ENCODE measurements at places on chromosomes 2 and 18. TPM values are rescaled to one million over a fixed set of nuclear protein-coding genes. Genes with fewer than 3 reads are reported as not detected.

MC2R gene
- under 0.01 TPM for total RNA-seq

KCNS3 gene
- not detected for total RNA-seq

PROC gene
- 0.84 TPM for total RNA-seq

IHH gene
- total RNA-seq = 0.10 TPM

LINC00305 gene
- total RNA-seq = not detected

SEMA4C gene
- total RNA-seq = 7.5 TPM

ALPG gene
- total RNA-seq = not detected

GAL3ST2 gene
- total RNA-seq = 2.5 TPM

PAX3 gene
- 0.21 TPM for total RNA-seq

MOGAT1 gene
- not detected for total RNA-seq

CFC1 gene
- not detected for total RNA-seq

GPR39 gene
- total RNA-seq = not detected

ITGB6 gene
- total RNA-seq = not detected

MREG gene
- 1.9 TPM for total RNA-seq

TEKT4 gene
- not detected for total RNA-seq

ZNF396 gene
- 0.52 TPM for total RNA-seq

GALNT5 gene
- total RNA-seq = under 0.01 TPM

CCDC85A gene
- not detected for total RNA-seq

ANKRD30BL gene
- not detected for total RNA-seq

FAM110C gene
- total RNA-seq = 0.52 TPM

ACMSD gene
- total RNA-seq = not detected

ACADL gene
- not detected for total RNA-seq

PPP1R1C gene
- total RNA-seq = not detected

ARHGEF33 gene
- total RNA-seq = under 0.01 TPM

CCDC102B gene
- total RNA-seq = 4.1 TPM

KLHL30 gene
- not detected for total RNA-seq

TCF23 gene
- total RNA-seq = not detected

SRSF7 gene
- total RNA-seq = 244 TPM

RAMP1 gene
- 2.1 TPM for total RNA-seq

EFEMP1 gene
- 0.42 TPM for total RNA-seq

ACOXL gene
- total RNA-seq = 0.10 TPM

GREB1 gene
- total RNA-seq = 0.10 TPM

SCN3A gene
- 3.3 TPM for total RNA-seq

DNAJC5G gene
- total RNA-seq = not detected

TAF4B gene
- total RNA-seq = 28.1 TPM

GRHL1 gene
- total RNA-seq = 3.9 TPM

CFAP65 gene
- 0.10 TPM for total RNA-seq

KLHL41 gene
- total RNA-seq = 0.10 TPM

SALL3 gene
- under 0.01 TPM for total RNA-seq

UGT1A4 gene
- not detected for total RNA-seq

SNORC gene
- total RNA-seq = under 0.01 TPM

IL1A gene
- total RNA-seq = 23.4 TPM

FAM124B gene
- total RNA-seq = 1.6 TPM

LCT gene
- 0.10 TPM for total RNA-seq

KYNU gene
- 35.9 TPM for total RNA-seq

MRO gene
- under 0.01 TPM for total RNA-seq

TEX44 gene
- total RNA-seq = not detected

CACNB4 gene
- 0.84 TPM for total RNA-seq

CAPN14 gene
- total RNA-seq = 0.21 TPM

LGALSL gene
- 11.6 TPM for total RNA-seq

SPHKAP gene
- not detected for total RNA-seq

STRADB gene
- 17.8 TPM for total RNA-seq

All from mononuclear cell (primary cell).